Right hindlimb (tissue), 1 donor: ENCODE measurements at places on chromosomes 4 and X.
A peak's percentile ranks its signal among the peaks of the same experiment; 100 is the strongest.

- no peak for DNase-seq
Observed at GRCh38 chr4:106522839-106523238, 154.3 kb upstream of the GIMD1 start.

GRCh38 chr4:64582492-64582891 lies 173.2 kb upstream of the TECRL start:
- no peak for DNase-seq

DNA sequence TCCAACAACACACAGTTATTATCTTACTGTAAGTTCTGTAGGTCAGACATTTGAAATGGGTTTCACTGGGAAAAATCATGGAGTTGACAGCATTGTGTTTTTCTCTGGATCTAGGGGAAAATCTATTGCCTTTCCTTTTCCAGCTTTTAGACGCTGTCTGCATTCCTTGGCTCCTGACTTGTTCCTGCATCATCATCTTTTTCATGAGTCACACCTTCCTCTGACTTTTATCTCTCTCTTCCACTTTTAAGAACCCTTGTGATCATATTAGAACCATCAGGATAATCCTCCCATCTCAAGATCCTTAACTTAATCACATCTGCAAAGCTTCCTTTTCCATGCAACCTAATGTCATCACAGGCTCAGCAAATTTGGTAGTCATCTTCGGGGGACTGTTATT lies 1454.8 kb downstream of the RPA4 start:
- DNase-seq: no peak

DNA sequence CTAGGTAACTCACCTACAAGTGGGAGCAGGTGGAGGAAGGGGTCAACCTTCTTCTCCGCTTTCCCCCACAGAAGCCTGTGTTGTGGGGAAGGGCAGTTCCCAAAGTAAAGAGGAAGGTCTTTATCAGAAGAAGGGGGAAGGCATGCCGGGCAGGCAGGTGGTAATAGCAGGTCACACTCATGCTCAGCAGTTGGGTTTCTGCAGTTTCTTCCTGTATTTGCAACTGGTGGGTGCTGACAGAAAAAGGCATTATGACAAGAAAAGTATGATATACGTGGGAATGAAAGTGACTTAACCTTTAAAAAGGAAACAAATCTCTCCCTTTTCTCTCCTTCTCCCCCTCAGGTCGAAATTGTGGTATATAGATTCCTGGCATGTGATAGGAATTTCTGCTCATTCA lies 3.7 kb downstream of the MTMR1 start:
- DNase-seq: no peak

GRCh38 chrX:21745756-21746155 lies 12.2 kb downstream of the SMPX start:
- no peak for DNase-seq

- no peak for DNase-seq
Observed at GRCh38 chrX:112636288-112636687, 43.5 kb downstream of the LHFPL1 start.

DNA sequence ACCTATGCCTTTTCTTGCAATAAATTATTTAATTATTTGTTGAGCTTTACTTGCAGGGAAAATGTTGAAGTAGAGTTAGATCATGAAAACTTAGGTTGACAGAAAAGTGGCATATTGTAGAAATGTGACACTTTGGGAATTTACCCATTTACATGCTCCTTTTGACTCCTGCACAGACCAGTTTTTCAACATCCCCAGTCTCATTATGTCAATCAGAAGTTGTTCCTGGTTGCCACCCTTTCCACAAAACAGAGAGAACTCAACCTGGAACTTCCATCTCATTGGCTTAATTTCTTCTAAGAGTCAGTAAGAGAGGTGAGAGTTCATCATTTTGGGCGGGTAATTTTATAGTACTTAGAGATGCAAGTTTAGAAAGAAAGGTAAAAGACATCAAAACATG lies 284.6 kb upstream of the ANKRD50 start:
- DNase-seq: no peak

DNA sequence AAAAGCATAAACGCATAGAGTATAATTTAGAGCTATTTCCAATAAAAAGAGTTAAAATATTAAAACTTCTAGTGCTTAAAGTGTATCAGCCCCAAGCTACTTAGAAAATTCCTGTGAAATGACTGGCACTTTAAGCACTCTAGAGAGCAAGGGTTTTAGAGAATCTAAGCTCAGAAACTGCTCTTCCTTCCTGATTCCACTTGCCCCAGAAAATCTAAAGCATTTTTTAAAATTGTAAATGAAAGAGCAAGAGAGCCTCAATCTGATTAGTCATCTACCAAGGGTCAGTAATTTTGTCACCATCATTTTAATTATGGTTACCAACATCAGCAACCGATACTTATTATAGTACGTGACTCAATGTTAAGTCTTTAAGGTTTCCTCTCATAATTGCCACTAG lies 25.0 kb downstream of the CTPS2 start:
- DNase-seq: no peak

- no peak for DNase-seq
Observed at GRCh38 chrX:151393514-151393913, 3.5 kb upstream of the VMA21 start.

- DNase-seq: no peak
Observed at GRCh38 chr4:22487328-22487727, 28.5 kb downstream of the ADGRA3 start.

DNA sequence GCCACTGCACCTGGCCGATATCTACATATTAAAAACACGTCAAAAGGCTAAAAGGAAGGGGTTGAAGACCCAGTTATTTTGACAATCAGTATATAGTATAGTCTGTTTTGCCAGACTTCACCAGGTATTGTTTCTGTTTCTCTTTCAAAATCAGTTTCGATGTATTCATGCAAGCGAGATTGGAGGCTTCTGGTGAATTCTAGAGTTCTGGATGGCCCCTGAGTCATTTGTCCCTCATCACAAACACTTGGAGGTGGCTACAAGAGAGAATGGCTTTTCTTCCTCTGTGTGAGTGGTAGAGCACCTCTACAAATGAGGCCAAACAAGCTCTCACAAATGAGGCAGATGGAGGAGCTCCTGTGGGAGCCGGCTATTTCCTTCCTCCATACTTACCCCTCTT lies 68.6 kb upstream of the ADGRG2 start:
- no peak for DNase-seq

GRCh38 chr4:157265281-157265680 lies 44.8 kb downstream of the GRIA2 start:
- peak; percentile 28 for DNase-seq

DNA sequence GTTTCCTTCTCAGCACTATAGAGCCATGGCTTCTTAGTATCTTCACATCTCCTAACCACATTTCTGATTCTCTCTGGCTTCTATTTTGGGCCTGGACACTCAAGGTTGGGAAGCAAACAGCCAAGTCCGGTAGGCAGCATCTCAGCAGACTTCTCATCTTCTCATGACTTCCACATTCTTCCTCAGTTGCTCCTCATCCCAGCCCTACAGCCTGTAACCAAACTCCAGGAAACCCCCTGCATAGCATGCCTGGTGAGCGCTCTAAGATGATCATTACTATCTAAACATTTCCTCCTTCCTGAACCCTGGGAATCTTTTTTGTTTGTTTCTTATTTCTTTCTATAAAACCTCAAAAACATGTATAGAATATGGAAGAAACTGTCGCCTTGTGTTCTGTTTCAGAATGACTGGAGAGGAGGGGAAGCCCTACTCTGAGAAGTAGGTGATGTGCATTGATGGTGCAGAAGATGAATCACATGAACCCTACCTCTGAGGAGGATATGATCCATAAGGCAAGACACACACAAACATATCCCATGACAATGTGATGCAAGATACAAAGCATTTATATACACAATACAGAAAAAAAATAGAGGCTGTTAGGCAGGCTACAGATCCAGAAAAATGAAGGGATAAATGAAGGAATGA lies 219.8 kb upstream of the GYPA start:
- DNase-seq: no peak

DNA sequence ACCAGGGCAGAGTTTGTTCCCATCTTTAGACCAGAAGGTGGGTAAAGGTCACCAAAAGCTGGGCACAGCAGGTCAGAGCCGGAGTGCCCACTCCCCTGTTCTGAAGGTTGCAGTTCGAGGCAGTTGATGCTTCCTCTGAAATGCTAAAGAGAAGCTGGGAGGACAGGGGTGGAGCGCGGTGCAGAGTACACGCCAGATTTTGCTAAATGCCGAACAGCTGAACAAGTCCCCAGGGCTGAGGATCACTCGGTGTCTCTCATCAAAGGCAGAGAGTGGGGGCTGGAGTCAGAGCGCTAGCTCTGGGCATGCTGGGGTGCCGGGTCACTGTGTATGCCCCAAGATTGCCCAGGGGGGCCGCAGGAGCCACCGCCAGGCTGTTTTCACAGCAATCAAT lies 197.0 kb downstream of the BCOR start:
- DNase-seq: peak; percentile 48

DNA sequence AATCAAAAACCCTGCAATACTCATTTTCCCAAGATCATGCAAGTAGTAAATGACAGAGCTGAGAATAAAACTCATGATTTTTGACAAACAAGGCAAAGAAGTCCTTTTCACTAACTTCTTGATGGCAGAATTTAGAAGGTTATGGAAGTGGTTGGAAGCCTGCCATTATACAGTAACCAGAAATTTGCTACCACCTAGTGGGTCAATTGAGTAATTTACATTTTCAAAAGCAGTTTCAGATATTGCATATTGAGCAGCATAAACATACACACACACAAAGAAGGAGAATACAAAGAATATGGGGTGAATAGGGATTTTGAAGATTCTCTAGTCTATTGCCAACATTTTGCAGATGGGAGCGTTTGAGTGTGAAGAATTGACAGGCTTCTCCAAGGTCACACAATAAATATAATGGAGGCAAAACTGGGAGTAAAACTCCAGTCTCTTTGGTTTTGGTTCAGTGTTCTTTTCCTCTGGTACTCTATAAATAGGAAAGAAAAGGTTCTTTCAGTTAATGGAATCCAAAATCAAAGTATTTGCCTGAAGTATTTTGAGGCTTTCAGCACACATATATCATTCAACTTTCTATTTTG lies 70.2 kb downstream of the GC start:
- DNase-seq: no peak

GRCh38 chr4:142574306-142574705 lies 271.8 kb downstream of the INPP4B start:
- DNase-seq: no peak

DNA sequence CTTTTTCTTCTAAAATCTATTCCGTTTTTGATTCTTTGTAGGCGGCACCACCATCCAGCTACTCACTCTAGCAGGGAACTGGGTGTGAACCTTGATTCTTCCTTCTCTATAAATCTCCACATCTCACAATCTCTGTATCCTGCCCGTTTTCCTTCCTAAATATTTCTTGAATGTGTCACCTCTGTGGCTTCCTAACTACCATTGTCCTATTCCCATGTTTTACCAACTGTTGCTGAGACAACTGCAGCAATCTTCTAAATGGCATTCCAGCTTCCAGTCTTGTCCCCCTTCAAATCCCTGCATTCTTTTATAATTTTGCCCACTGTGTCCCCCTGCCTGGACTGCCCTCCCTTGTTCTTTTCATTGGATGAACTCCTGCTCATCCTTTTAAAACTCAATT lies 641.3 kb downstream of the RPA4 start:
- no peak for DNase-seq

DNA sequence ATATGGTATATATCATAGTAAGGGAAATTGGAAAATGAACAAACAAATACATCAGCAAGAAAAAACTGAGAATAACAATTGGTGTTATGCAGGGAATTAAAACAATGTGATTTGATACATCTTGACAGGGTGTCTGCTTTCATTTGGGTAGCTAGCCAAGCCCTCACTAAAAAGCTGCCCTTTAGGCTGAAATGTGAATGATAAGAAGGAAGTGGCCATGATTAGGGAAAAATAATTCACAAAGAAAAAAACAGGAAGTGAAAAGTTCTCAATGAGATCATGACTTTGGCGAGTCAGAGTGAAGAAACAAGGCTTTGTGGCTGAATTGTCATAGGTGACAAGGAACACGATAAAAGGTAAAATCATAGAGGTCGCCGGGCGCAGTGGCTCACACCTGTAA lies 675.8 kb upstream of the SLIT2 start:
- DNase-seq: no peak

GRCh38 chr4:137700072-137700471 lies 167.8 kb upstream of the PCDH18 start:
- no peak for DNase-seq

DNA sequence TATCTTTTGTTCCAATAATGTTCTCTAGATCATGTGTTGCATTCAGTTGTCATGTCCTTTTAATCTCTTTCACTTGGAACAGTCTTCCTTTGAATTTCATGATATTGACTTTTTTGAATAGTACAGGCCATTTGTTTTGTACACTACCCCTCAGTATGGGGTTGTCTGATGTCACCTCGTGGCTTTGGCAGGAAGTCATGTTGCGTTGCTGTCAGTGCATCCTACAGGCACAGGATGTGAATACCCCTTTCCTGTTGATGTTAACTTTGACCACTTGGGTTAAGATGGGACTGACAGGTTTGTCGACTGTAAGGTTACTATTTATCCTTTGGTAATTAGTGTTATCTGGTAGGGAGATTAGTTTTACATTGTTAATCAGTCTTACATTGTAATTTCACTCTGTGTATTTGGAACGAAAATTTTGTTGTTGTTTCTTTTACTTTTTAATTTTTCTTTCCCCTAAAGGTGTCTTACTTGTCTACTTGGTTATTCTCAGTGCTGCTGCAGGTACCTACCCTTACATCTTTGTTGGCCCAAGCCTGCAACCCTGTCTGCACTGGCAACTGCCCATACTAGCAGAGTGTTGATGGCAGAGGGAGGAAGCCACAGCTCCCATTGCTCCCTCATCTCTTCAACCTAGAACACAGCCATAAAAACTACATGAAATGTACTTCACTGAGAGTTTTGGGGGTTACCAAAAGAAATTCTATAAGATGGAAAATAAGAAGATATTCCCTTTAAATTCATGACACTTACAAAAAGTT lies 14.7 kb upstream of the ATP8A1 start:
- no peak for DNase-seq

DNA sequence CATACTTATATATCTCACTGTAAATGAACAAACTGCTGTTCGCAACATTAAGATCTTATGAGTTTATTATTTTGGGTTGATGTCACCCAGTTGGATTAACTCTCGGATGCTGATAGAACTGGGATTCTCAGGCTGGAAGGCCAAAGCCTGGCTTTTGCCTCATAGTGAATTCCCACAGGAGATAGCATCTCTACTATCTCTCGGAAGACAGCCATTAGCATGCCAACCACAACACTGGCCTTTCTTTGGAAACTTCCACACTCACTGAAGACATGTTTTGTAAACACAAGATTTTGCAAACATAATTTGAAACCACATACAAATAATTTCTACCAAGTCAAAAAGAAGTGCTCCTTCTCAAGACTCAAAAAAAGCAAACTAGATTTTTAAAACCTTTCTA lies 4.5 kb upstream of the ATP6AP2 start:
- DNase-seq: no peak
